ENCODE measurements at places on chromosomes 7 and 10.

GRCh38 chr7:39490296-39490695 lies 75.9 kb upstream of the YAE1 start:
- DNase-seq: no peak

DNA sequence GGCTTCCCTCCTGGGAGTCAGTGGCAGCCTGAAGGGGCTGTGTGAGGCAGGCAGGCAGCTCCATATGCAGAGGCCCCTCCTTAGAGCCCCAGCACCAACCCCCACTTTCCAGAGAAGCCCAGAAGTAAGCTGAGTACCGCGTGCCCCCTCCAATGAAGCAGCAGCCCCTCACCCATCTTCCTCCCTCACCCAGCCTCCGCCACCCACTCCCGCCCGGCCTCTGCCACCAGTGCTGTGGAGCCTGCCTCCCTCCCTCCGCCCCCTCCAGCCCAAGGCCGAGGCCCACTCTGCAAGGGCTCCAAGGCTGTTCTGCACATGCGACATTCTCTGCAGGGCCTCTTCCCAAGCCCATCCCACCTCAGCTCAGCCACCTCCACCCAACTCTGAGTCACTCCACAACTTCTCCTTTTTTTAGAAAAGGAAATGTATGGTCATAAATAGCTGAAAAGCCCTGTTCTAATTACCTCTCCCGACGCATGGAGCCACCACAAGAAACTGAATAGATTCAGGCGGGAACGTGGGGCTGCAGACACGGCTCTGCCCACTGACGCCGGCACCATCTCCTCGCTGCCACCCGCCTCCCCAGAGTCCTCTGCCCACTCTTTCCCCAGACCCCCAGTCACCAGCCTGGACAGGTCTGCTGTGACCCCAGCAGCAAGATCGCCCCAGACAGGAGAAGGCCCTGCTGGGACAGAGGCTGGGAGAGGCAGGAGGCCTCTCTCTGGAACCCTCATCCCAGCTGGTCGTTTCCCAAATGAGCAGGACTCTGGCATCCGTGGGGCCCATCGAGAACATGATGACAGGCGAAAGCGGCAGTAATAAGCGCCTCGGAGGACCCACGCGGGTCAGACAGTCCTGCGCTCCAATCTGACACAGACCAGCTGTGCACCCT lies 213.9 kb downstream of the MAD1L1 start:
- no peak for DNase-seq

- no peak for DNase-seq
Measured at GRCh38 chr7:82247814-82248433, 195.7 kb downstream of the CACNA2D1 start.

DNA sequence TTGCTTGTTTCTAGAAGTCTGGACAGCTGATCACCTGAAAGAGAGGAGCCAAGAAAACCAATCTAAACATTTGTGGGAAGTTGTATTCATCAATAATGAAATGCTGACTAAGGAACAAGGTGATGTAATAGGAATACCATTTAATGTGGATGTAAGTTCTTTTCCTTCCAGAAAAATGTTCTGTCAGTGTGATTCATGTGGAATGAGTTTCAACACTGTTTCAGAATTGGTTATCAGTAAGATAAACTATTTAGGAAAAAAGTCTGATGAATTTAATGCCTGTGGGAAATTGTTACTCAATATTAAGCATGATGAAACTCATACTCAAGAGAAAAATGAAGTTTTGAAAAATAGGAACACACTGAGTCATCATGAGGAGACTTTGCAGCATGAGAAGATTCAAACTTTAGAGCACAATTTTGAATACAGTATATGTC lies 39.8 kb upstream of the ZNF37A start:
- DNase-seq: no peak

Data from NCI-H1436 (cell line).